ENCODE measurements at places on chromosomes 5 and 9.
A peak's percentile ranks its signal among the peaks of the same experiment; 100 is the strongest.

GRCh38 chr9:24552526-24553182, 7.0 kb upstream of the IZUMO3 start:
- DNase-seq = no peak

DNA sequence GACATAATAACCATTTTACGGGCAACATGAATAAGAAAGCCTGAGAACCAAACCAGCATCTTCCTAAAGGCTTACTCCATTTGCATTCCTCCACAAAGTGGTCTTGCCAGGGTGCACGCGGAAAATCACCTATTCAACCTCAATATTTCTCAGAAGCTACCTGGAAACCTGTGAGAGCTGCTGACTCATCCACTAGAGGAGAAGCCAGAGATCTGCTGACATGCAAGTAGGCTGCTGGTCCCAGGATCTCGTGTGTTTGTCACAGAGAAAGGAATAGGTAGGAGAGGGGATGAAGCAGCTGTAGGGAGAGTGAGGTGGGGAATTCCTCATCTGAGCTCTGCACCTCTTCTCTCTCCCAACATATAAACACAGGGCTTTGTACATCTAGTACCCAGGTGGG, 138.1 kb downstream of the ADAMTS12 start:
- DNase-seq = no peak

DNA sequence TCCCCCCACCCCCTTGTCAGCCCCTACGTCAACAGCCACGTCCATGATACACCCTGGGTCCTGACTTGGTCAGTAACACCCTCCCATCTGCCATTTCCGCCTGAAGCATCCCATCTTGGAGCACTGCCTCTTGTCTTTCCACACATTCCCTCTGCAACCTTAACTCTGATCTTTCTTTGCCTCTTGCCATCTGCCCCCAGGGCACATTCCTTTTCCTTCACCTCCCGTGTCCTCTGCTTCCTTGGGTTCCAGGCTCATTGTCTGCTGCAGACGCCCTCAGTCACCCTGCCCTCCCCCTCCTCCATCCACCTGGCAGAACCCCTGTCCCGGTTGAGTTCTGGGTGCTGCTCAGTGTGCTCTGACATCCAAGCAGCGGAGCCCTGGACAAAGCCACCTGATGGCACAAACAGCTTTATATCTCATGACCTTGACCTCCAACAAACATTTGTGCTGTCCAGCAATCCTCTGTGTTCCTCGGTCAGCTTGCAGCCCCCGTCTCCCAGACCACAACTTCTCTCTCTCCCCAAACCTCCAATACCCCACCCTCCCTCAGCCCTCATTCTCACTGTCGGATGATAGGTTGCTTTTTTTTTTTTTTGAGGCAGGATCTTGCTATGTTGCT, 97.7 kb upstream of the IER5L start:
- peak; percentile 17 for DNase-seq

DNA sequence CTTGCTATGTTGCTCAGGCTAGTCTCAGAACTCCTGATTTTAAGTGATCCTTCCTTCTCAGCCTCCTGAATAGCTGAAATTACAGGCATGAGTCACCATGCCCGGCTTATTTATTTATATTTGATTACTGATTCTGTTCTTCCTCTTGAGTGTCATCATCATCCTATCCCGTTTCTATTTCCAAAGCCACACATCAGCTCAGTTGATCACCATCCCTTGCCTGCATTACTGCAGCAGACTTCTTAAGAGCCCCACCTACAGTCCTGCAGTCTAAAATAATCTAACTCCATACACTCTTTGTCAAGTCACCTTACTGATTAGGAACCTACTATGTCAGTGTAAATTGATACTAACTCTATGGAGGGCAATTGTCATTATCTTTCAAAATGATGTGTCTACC, 138.9 kb upstream of the RAI14 start:
- DNase-seq = no peak

DNA sequence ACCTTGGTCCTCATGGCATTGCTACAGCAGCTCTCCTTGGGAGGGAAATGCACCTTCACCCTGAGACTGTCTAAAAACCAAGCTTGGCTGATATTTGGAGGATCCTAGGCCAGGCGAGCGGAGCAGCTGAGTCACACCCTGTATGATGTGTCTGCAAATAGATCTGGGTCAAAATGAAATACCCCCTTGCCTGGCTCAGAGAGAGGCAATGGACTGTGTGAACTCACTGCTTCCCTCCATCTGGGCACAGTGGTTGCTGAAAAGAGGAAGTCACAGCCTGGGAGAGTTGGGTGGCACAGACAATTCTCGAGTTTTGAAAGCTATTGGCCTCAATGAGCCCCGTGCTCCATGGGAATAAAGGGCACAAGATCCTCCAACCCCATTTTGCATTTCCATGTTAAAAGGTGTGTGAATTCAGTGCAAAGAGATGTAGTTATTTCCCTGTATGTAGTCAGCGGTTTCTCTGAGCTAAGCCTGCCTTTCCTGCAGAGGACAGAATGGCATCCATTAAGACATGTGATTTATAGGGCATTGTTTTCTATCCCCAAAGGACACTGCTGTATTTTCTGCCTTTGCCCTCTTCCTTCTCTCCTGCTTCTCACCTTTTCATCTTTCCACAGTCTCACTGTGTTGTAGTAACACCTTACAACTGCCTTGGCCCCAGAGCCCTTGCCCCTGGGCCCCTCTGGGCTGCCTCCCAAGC, 177.2 kb downstream of the GADD45G start:
- DNase-seq = no peak

DNA sequence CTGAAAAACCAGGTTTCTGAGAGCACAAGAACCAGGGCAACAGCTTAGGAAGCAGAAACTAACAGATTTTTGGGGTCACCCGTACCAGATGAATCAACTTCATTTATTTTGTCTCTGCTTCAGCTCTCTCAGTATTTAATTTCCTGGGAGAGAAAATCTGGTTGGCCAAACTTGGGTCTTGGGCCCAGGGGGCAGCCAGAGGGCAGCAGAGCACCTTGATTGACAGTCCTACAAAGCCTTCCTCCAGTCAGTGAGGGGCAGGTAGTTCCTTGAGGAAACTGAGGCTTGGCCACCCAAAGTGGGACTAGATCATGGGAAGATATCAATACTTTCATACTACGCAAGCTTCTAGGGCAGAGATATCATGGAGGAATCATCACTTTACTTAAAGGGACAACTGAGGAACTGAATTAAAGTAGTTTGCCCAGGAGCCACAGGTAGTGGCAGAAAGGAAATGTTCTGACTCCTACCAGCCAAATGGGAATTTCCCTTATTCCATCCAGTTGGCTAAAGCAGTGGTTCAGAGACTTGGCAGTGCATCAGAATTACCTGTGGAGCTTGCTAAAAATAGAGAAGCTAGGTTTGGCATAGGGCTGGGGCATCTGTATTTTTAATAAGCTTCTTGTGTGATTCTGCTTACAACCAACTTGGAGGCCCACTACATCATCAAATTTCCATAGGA, 21.5 kb upstream of the ARHGAP26 start:
- peak; percentile 56 for DNase-seq

DNA sequence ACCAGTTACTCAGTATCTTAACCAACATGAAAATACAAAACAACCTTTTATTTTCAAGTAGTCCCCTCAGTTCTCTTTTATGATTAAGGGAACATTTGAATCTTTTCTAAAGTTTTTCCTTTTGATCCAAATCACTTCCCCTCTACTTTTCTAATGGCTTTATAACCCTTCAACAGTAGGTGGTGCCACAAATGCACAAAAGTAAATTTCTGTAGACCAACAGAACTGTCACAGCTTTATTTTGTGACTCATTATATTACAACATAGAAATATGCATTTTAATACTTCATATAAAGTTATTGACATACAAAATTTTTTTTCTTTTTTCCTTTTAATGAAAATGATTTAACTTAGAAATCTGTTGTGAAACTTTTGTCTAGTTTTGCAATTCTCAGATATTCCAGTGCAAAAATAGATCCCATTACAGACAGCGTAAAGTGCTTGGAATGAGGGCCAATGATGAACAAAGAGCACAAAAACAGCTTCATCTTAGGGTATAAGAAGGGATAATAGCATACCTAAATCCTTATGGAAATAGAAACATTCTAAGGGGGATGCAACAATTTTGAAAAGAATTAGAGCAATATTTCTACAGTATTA, 17.0 kb downstream of the NIPSNAP3B start:
- DNase-seq = no peak

DNA sequence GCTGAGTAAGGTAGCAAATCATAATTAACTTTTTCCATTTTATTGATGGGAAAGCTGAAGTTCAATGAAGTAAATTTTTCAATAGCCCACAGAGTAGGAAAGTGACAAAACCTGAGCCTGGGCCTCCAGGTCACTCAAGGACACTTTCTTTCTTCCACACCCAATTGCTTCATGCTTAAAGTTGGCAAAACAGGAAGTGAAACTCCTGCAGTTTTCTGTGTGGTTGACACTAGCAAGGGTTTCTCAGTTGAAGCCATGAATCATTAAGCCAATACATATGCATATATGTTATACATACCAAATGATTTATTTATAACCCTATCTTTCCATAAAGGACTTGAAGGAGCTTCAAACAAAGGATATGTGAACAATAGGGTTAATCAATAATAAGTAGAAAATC, 13.9 kb downstream of the TLR4 start:
- DNase-seq = no peak

DNA sequence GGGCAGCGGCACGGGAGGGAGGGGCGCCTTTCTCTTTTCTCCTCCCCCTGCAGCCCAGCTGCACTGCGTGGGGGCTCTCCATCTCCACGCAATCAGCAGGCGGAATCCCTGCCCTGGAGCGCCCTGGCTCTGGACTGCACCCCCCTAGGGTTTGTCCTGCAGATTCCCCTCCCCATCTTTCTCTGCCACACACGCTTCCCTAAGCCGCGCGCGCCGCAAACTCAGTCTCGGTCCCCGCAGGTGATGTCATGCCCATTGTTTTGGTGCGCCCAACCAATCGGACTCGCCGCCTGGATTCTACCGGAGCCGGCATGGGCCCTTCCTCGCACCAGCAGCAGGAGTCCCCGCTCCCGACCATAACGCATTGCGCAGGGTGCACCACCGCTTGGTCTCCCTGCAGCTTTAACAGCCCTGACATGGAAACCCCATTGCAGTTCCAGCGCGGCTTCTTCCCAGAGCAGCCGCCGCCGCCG, at the start of gene KCNN2:
KCNN2 (plus strand) TSS at position 347 of the 473 bp plus-strand sequence; CDS start at position 417, 70 bp downstream.
- DNase-seq = peak; percentile 26
